Activated CD8-positive, alpha-beta T cell treated with anti-CD3 and anti-CD28 coated beads, Interleukin-2, amount 10 ng/mL, durations not matched to agents 7 days and 5 days (primary cell): ENCODE measurements at places on chromosomes 7 and 10. TPM values are rescaled to one million over a fixed set of nuclear protein-coding genes. Genes with fewer than 3 reads are reported as not detected.

GRCh38 chr7:44755698-44756627 lies 7.3 kb downstream of the ZMIZ2 start:
- no peak for DNase-seq

CARD11 gene
- 178 TPM for total RNA-seq

DNA sequence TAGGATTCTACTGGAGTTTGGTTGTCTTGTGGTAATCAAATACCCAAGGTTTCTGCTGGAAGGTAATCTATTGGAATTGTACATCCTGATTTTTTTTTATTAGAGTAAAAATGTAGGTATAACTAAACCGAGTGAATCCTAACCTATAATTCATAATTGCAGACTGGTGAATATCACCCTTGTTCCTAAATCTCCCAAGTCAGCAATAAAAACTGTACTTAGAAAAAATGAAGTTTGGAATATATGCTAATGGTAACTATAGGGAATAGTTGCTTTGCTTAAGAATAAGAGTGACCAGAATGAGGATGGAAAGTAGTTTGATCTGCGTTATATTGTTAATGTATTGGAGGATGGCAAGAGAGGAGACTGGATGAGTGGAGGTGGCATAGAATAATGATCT lies 10.7 kb upstream of the FZD8 start:
- DNase-seq, result no peak

DNA sequence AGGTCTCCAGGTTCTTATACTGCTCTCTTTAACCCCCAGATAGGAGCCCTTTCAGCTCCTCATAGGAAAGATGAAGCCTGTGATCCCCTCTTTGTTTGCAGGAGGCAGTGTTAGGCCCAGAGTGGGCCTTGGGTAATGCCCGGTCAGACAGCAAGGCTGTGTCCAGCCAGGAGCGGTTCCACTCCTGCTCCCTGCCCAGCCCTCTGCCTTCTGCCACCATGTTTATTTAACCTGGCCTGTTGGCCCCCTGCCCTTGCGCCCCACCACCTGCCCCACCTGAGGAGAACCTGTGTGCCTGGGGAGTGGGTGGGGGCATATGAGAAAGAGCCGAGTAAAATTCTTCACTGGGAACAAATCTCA lies 24.3 kb downstream of the CDH23 start:
- DNase-seq, result no peak

GRCh38 chr10:19178675-19179074 lies 130.1 kb downstream of the MALRD1 start:
- no peak for DNase-seq

TRA2A gene
- total RNA-seq, result 108 TPM

ABCA13 gene
- 0.45 TPM for total RNA-seq

GRCh38 chr10:98790817-98791216 lies 344.1 kb upstream of the HPS1 start:
- DNase-seq, result no peak

DNA sequence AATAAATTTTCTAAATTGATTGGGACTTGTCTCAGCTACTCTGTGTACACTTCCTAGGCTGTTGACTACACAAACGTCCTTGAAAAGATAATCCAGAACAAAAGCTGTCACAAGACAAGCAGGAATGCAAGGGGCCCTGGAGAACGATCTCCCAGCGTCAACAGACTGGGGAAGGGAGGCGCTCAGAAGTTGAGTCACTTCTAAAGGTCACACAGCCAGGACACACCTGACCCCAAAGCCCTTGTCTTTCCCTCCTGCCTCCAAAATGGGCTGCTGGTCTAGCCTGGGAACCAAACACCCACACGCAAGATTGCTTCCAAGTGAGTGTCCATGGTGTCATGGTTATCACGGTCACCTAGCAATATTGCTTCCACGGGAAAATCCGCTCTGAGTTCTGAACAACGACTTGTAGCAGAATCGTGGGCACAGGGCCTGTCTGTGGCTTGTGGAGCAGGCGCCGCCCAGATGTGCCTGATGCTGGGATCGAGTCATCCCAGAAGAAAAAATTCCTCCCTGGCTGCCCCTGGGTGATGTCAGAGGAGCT lies 49.8 kb downstream of the SPOCK2 start:
- no peak for DNase-seq

- DNase-seq, result no peak
These were observed 514.2 kb downstream of the CCSER2 start for GRCh38 chr10:84842593-84842992.

DNA sequence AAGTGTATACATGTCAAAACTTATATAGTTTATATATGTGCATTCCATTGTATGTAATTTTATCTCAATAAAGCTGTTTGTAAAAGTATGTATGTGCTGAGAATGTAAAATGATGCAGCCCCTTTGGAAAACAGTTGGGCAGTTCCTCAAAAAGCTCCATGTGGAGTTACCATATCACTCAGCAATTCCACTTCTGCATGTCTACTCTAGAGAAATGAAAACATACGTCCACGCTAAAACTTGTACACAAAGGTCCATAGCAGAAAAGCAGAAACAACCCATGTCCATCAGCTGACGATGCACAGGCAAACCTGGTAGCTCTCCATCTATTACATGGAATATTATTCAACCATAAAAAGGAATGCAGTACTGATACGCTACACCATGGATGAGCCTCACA lies 8.3 kb upstream of the RGS10 start:
- DNase-seq, result no peak

DNA sequence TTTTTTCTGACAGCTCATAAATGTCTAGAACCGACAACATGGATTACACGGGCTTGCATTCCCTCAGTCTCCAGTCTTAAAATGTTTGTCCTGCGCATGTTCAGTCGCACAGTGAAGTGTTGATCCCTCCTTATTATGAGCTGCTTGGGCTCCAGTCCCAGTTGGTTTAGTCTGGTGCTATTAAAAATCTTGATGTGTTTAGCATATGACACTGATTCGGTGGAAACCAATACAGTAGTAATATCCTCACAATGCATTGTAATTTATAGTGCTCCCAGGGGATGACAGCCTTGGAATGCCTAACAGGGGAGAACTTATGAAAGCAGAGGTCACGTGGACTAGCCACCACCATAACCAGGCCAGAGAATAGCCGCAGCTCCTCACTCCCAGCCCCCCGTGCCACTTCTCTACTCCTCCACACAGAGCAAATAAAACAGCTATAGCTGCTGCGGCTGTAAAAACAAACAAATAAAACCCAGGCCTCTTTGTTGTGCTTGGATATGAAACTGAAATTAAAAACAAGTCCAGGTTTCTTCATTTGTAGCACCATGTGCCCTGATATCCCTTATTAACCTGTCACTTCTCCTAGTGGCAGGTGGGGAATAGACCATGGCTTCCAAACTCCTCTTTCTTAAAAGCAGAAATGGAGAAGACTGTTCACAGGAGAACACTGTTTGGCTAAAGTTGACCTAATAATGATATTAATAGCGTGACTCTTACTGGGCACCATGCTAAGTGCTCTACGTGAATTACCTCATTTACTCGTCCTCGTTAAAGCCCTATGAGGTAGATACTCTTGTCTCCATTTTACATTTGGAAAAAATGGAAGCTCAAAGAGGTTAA lies 7.7 kb downstream of the DPCD start:
- DNase-seq, result no peak

- DNase-seq, result no peak
These were observed 65.1 kb downstream of the ANKRD26 start for GRCh38 chr10:27035163-27035562.

- DNase-seq, result no peak
These were observed 101.4 kb downstream of the PIP4K2A start for GRCh38 chr10:22613011-22613410.

DNA sequence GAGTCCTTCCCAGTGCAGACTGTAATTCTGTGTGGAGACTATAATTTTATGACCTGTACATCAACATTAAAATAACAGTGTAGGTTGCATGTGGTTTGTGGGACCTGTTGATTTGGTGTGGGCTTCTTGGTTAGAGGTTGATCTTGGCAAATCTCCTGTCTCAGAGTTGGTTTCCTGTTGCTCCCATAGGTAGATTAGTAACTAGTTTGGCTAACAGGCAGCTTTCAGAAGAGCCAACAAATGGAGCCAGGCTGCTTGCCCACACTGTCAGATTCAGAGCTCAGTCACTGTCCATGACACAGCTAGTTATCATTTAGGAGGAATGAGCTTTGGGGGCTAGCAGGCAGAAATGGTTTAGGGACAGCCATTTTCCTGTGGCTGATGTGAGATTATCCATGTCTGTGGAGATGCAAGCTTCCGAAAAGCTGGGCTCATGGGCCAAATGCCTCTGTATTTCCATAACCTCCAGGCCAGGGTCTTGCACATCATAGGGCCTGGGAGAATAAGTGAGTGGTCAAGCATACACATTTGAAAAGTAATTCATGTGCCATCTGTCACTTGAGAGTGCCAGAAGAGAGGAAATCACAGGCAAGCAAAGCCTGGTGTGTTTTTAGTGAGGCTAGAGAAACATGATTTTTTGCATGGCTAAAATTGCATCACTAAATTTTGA lies 33.4 kb downstream of the CCM2 start:
- DNase-seq, result peak; percentile 57

SOSTDC1 gene
- total RNA-seq, result not detected

DNA sequence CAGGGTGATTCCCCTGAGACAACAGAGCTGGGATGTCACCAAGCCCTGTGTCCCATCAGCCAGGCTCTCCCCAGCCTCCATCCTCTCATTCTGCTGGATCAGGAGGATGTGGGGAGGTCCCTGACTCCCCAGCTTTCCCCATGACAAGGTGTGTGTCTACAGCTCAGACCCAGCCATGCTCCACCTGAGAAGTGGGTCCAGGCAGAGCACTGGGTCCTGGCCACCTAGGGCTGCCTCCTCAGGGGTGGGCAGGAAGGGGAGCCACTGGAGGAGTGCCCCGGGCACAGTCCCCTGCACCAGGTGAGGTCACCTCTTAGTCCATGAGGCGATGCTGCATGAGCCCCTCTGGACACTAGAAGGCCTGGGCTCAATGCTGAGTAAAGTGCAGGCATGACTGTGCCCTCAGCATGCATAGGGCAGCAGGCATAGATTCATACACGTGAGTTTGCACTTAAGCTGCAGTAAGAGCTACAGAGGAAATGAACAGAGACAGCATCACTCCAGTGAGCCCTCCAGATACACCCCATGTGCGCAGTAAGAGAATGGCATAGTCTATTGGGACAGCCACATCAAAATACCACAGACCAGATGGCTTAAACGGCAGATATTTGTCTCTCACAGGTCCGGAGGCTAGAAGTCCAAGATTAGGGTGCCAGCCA lies 48.3 kb downstream of the ALOX5 start:
- DNase-seq, result no peak

EBLN1 gene
- not detected for total RNA-seq

DNA sequence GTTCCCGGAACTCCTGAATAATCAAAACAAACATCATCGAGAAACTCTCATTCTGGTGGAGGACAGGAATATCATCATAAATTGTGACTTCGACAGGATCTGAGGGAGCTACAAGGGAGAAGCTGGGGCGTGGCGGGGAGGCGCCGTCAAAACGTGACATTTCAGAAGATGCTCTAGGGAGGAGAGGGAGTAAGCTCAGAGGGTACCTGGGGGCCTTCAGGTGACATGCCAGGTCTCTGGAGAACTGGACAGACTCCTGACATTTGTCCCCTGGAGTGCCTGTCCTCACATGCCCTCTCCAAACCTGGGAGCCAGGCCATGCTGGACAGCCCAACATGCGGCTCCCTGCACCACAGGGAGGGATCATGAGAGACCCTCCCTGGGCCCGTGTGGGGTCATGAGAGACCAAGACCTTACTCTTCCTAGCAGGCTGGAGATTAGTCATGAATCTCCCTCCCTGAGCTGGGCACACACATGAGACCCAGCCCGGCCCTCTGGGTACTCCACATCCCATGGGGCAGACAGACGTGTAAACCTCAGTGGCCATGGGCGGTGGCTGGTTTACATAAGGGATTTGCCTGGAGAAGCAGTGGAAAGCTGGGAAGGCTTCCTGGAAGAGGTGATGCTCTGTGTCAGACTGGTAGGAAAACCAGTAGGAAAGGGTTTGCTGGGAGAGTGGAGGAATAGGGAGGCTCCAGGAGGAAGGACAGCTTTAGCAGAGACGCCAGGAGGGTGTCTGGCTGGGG lies 81.0 kb downstream of the MYL10 start:
- no peak for DNase-seq

SPDYE2 gene
- total RNA-seq, result 0.31 TPM

DNA sequence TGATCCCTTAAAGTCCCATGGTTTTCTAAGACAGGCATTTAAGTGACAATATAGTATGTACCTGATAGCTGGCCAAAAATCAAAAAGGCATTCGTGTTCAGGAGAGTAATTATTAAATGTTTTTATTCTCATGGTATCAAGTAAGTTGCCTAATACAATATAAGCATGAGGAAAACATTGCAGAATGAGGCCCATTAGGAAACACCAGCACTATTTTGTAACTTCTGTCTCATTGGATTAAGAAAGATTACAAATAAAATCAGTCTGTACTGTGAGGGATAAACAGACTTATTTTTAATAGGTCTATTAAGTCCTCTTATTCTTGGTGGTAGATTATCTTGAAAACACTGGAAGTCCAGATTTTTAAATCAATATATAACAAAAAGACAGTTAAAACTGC lies 110.1 kb downstream of the SNX13 start:
- no peak for DNase-seq

GRCh38 chr7:18488049-18488448 lies 7.5 kb upstream of the HDAC9 start:
- DNase-seq, result no peak

GRCh38 chr10:112247791-112248190 lies 35.4 kb upstream of the TECTB start:
- no peak for DNase-seq

NEUROD6 gene
- not detected for total RNA-seq

NANOS1 gene
- total RNA-seq, result 0.13 TPM

- peak; percentile 28 for DNase-seq
These were observed 57.5 kb downstream of the UNCX start for GRCh38 chr7:1290026-1290678.

GRCh38 chr10:86057708-86058107 lies 308.9 kb downstream of the GRID1 start:
- DNase-seq, result no peak

- no peak for DNase-seq
These were observed 23.5 kb downstream of the AOC1 start for GRCh38 chr7:150875791-150876190.

CFAP46 gene
- total RNA-seq, result not detected

DNA sequence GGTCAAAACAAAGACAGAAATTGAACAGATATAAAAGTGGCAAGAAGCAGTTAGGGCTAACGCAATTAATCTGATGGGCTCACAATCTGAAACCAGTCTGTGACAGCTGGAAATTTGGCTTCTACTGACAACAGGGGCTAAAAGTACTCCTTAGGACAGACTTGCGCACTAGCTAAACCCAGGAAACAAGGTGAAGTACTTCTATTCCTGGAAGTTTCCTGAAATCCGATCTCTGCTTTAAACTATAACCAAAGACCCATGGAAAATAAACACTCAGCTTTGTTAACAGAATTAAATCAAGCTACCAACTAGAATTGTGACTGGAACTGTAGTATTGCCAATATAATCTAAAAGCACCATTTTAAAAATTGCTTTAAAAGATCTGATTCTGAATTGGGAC lies 520.2 kb upstream of the ZWINT start:
- no peak for DNase-seq

DNA sequence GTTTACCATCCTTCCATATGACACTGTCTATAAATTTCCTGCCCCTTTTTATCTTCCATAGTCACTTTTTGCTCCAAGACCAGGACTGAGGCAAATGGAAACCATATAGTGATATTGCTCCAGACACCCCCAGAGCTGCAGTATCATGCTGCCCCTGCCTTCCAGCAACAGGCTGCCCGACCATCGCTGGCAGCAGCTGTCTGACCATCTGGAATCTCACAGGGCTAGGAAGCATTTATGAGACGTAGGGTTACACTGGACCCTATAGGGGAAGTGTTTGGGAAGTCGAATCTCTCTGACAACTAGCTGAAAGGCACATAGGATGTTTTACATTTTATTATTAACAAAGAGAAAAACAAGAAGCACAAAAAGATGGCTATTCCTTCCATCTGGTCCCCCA lies 19.4 kb downstream of the ENO4 start:
- no peak for DNase-seq
